RPMI8226 (cell line): ENCODE measurements at places on chromosomes 1 and 21.

DNA sequence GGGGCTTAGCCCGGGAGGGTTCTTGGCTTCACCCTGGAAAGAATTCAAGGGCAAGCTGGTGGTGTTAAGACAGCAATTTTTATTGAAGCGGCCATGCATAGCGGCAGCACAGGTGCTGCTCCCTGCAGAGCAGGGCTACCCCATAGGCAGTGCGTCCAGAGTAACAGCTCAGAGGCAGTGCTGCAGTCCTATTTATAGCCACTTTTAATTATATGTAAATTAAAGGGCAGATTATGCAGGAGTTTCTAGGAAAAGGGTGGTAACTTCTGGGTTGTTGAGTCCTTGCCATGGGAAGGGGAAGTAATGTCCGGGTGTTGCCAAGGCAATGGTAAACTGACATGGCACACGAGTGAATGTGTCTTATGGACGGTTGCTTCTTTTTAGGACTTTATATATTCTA lies 57.0 kb downstream of the VPS26C start:
- no peak for DNase-seq

- no peak for DNase-seq
These were observed 18.9 kb downstream of the ACP6 start for GRCh38 chr1:147651466-147651865.

DNA sequence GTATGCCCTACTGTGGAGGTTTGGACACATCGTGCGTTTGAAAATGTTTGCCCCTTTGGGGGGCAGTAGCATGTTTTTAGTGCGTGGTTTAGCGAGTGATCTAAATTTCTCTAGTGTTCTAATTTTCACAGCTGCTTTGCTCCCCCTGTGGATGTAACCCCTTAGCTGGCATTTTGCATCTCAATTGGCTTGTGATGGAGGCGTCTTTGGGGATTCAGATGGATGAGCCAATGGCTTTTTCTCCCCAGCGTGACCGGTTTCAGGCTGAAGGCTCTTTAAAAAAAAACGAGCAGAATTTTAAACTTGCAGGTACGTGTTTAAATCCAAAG lies 836 bp downstream of the CDC7 start:
- DNase-seq: peak; percentile 30

DNA sequence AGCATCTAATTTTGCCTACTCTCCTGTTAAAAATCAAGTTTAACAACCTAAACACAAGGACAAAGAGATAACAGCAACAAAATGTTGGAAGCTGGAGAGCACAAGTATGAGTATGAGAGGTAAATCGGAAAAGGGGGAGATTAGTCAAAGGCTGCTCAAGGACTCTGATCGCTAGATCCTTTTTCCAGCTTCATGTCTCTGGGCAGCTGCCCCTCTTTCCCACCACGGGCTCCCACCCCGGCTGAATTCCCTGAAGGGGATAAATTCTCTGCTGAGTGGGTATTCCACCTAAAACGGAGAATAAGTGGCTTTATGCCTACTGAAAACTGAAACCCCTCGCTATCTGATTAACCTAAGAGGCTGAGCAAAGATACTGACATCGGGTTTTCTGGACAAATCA lies 696 bp upstream of the CTBS start:
- DNase-seq: no peak

DNA sequence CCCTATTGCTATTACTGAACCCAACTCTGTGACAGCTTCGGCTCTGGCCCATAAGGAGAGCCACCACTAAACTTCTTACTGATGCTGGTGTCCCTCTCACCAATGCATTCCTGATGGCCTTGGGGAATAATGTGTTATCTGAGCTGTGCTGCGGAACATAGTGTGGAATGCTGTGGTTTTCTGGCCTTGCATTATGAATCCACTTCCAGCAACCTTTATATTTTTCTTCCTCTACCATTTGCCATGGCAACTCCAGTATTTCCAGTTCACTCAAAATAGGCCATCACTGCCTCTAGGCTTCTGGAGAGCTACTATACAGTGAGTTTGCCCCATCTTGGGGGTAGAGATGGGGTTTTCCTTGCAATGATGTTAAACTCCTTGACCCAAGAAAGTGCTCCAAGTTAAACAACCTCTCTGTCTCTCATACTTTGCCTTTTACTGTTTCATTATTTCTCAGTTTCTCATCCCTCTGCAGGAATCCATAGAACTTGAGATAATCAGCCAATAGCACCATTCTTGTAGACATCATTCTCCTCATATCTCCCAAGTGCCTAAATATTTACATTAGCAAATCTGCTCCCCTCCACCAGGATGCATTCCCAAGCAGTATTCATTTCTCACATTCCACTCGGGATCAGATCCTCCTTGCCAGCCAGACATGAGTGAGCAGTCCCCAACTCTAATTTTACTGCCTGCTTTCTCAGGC lies 11.1 kb upstream of the RAVER2 start:
- no peak for DNase-seq

DNA sequence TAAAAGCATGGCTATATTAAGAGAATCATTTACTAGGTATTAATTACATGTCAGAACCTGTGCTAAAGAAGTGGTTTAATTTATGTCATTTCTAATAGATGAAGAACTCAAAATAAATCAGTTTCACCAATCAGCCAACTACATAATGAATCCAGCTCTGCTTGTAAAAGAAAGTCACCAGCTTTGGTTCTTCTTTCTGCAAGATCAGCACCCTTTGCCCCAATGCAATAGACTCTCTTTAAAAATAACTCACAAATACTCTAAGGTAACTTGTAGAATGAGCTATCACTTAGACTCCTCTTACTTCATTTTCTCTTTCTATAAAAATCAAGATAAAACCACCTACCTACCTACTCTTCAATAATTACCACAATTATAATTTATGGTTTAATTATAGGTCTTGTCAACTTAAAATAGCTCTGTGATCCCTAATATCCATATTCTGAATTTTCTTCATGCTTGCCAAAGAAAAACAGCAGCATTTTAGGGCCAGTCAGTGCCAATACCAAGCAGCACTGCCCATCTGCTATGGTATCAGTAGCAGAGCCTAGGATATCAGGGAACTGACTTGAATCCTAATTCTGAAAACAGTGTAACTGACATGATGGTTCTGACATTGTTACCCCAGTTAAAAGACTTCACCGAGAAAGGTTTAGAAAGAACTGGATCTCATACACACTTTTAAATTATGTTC lies 11.3 kb downstream of the SLC19A2 start:
- no peak for DNase-seq

GRCh38 chr1:160781914-160782689 lies 13.9 kb upstream of the LY9 start:
- DNase-seq: peak; percentile 95

GRCh38 chr21:34670220-34670961 lies 1.6 kb downstream of the CLIC6 start:
- no peak for DNase-seq

DNA sequence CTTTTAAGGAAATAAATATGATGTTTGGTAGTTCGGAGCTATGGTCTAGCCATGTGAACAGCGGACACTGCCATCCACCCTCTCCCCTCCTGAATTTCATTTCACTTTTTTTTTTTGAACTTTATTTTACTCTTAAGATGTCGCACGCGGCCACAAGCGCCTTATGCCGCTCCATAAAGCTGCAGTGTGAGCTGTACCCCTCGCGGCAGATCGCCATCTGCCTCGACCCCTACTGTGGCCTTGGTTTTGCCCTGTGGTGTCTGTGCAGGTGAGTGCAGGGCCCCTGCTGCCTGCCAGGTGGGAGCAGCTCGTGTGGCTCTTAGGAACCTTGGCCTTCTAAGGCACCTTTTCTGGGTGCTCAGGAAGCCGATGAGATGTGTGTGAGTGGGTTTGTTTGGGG lies 48.1 kb downstream of the S100B start:
- DNase-seq: peak; percentile 14

GRCh38 chr1:148308832-148309458 lies 156.9 kb upstream of the NBPF11 start:
- DNase-seq: peak; percentile 37

GRCh38 chr1:11727119-11727518 lies 8.8 kb upstream of the AGTRAP start:
- DNase-seq: no peak

- no peak for DNase-seq
These were observed 53.0 kb downstream of the BCAR3 start for GRCh38 chr1:93628681-93629080.

DNA sequence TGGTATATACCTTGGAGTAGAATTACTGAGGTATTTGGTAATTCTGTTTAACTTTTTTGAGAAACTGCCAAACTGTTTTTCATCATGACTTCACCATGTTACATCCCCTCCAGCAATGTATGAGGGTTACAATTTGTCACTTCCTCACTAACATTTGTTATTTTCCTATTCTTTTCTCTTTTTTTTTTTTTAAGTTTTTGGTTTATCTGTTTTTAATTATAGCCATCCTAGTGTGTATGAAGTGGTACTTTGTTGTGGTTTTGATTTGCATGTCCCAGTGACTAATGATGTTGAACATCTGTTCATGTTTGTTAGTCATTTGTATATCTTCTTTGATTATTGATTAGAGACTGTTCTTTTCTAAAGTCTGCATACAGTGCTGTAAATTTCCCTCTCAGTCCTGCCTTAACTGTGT lies 147.3 kb downstream of the HS2ST1 start:
- no peak for DNase-seq

DNA sequence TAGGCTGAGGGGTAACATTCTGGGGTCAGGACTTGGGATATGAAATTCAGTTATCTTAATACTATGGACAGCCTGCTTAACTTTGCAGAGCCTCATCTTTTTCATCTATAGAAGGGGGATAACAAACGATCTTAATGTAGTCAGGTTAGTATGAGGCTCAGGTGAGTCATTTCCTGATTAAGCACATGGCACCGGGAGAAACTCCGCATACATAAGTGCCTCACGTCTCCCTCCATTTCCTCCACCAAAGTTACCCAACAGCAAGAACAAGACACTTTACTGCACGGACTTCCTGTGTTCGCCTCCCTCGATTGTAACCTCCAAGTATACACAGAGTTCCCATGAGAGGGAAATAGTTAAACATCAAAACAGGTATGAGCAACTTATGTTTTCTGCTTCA lies 112.7 kb upstream of the COA6 start:
- DNase-seq: no peak

- DNase-seq: no peak
These were observed 101.7 kb downstream of the OLFML2B start for GRCh38 chr1:161921990-161922389.

- peak; percentile 35 for DNase-seq
These were observed 30.3 kb upstream of the CBR3 start for GRCh38 chr21:36104317-36105300.

- DNase-seq: peak; percentile 74
These were observed 28.4 kb upstream of the AHCTF1 start for GRCh38 chr1:246959944-246960693.

GRCh38 chr1:158248771-158249170 lies 5.5 kb upstream of the CD1A start:
- no peak for DNase-seq

DNA sequence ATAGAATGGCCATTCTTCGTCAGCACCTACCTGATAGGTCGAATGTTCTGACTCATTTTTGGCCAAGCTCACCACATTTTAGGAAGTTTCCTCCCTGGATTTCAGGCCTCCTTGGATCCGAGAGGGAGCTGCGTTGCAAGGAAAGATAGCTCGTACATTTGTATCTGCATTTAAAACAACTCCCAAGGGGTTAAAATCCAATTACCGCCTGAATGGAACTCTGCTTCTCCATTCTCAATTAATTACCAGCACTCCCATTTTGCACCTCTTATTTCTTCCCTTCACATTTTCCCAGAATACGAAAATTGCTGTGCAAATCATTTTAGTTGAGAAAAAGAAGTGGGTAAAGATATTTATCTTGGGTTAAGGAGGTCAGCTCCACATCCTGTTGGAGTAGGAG lies 610.7 kb downstream of the NPHP4 start:
- no peak for DNase-seq

- peak; percentile 86 for DNase-seq
These were observed 512.2 kb downstream of the LTN1 start for GRCh38 chr21:28480470-28480869.

- no peak for DNase-seq
These were observed 104.4 kb upstream of the GNG12 start for GRCh38 chr1:67937651-67938050.

GRCh38 chr1:14745001-14745720 lies 146.7 kb downstream of the KAZN start:
- DNase-seq: no peak

GRCh38 chr1:194535369-194535768 lies 1349.0 kb upstream of the B3GALT2 start:
- no peak for DNase-seq

- DNase-seq: no peak
These were observed 54.8 kb downstream of the NR5A2 start for GRCh38 chr1:200082329-200082728.

DNA sequence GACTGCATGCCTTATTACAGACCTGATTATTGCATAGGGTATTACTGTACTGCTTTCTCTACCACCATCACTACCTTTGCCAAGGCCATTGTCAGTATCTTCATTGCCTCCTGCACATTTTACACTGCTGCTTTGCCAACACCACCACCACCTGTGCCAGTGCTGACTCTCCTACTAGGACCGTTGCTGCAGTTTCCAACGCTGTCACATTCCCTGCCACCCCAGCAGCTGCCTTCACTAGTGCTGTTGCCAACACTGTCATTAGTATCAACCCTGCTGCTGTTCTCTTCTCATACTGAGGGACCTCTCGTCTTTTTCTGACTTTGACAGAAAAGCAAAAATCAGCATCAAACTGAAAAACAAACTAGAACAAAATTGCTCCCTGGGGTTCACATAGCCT lies 394.9 kb upstream of the B3GALT2 start:
- no peak for DNase-seq

- peak; percentile 87 for DNase-seq
These were observed 13.3 kb downstream of the PMF1 start for GRCh38 chr1:156226116-156226538.
